Stimulated activated CD4-positive, alpha-beta T cell treated with anti-CD3 and anti-CD28 coated beads, Interleukin-4, amount 100 ng/mL, for 48 hours (primary cell): ENCODE measurements at places on chromosomes 1 and 21.

DNA sequence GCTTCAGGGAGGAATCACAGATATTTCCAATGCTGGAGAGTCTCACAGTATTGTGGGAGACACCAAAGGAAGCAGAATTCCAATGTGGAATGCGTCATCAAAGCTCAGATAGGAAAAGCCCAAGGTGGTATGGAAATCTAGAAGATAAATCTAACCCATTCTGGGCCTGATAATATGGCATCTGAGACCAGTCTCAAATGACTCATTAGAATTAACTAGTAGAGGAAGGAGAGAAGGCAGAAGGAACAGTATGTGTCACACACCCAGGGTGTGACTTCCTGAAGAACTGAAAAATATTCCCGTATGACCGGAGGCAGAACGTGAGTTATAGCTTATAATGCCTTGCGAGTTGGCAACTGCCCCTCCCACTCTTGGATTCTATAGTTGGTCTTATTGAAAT lies 499.2 kb downstream of the PLPP3 start:
- no peak for DNase-seq

DNA sequence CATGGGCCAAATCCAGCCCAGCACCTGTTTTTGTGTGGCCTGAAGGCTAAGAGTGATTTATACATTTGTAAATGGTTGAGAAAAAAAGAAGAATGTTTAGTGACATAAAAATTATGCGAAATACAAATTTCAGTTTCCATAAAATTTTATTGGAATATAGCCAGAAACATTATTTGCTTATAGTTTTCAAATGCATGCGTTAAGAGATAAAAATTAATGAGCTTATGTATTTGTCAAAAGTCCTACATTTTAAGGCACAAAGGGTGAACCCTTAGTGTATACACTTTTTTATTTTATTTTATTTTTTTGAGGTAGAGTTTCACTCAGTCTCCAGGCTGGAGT lies 2.1 kb downstream of the MORC3 start:
- DNase-seq, result no peak

GRCh38 chr1:165949335-165950130 lies 122.1 kb downstream of the UCK2 start:
- DNase-seq, result no peak

- no peak for DNase-seq
Observed at GRCh38 chr1:4551706-4552105, 102.7 kb upstream of the AJAP1 start.

DNA sequence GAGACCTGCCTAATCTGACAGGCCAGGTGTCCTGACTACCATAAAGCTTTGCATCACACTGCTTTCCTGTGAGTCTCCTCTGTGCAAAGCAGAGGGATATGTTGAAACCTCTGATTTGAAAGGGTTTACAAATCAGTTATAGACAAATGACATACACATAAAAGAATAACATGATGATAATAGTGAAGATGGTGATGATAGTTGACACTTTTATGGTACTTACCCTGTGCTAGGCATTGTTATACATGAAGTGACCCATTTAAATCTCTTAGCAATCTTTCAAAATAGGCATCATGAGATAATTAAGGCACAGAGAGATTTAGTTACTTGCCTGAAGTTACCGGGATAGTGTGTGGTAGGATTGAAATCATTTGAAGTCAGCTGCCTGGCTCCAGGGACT lies 34.1 kb upstream of the PKN2 start:
- no peak for DNase-seq
